ENCODE measurements at places on chromosomes 16 and 17. TPM values are rescaled to one million over a fixed set of nuclear protein-coding genes. Genes with fewer than 3 reads are reported as not detected.
A peak's percentile ranks its signal among the peaks of the same experiment; 100 is the strongest.

GPRC5B gene
- 7.2 TPM for total RNA-seq

HBM gene
- total RNA-seq = not detected

TBX2 gene
- 7.5 TPM for total RNA-seq

IRF8 gene
- not detected for total RNA-seq

- DNase-seq = no peak
Measured at GRCh38 chr17:26818736-26819135, 475.2 kb upstream of the WSB1 start.

DNA sequence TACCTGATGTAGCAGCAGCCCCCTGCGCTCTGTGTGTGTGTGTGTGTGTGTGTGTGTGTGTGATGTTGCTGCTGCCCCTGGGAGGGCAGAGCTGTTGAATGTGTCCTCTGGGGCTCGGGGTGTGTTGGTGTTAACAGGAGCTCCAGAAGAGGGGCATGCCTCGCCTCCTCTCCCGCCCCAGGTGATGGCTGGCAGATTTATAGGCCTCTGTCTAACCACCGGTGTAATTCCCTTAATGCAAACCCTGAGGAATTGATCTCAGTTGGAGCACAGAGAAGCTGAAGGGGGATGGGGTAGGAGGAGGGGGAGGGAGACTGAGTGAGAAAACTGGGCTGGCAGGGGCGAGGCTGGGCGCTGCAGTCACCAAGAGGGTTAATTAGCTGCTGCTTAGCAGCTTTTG, 10.0 kb downstream of the CACNA1G start:
- DNase-seq = no peak

- peak; percentile 10 for DNase-seq
Measured at GRCh38 chr16:4894276-4895150, 42.4 kb downstream of the PPL start.

DNA sequence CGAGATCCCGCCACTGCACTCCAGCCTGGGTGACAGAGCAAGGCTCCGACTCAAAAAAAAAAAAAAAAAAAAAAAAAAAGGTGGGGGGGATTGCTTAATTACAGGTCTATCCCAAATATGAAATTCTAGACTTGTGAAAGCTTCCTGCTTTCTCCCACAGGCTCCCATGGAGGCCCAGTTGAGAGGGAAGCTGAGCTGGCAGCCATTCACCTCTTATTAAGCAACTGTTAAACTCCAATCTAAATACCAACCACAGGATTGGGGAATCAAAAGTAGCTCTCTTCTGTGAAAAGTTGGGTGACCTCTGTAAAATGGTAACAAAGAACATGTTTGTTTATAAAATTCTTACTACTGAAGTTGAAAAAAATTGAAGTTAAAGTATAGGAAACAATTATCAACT, 45.8 kb upstream of the STAC2 start:
- DNase-seq = no peak

DNA sequence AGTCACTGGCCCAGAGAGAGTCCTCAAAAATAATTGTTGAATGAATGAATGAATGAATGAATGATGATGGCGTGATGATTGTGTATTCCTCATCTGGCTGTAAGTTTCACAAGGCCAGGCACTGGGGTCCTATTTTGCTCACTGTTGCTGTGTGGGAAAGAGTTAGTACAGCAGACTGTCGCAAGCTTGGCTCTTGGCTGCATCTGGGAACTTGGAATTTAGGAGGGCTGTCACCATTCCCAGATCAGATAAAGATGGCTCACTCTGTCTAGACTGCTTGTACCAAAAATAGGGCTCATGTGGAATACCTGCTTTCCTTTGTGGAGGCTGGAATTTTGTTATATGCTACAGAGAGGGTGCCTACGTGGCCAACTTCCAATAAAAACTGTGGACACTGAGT, 530.6 kb downstream of the WWOX start:
- DNase-seq = no peak

DNA sequence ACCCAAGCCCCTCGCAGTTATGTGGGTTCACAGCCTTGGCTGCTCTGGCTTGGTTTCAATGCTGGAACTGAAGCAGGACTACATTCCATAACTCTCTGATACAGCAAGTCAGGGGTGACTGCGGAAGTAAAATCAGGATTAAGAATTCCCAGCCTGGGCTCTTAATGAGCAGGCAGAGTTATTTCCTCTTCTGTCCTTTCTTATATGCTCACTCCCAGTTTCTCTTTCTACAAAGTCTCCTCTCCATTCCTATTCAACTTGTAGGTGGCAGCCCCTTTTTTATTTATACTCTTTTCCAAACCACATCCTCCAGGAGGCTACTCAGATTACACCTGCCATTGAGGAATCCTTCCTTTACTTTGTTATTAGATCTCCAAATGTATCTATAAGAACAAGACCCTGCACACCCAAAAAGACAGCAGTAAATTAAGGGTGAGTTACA, 40.3 kb downstream of the HOXB1 start:
- DNase-seq = no peak
